ENCODE measurements at places on chromosomes 11 and 22.

DNA sequence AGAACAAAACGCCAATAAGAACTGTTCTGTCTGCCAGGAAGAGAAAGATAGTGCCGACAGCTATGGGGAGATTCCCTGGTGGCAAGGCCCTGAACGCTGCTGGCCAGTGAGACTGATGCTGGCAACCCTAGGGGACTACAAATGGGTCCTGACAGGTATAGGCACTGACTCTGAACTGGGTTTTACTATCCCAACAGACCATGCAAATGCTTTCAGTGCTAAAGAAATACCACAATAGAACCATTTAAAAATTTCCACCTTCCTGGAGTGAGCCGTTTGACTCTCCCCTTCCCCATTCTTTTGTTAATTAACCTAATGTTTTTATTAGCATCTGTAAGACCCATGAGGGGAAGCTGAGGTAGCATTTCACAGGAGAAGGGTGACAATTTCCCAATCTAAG lies 25.7 kb downstream of the USP28 start:
- DNase-seq = no peak

DNA sequence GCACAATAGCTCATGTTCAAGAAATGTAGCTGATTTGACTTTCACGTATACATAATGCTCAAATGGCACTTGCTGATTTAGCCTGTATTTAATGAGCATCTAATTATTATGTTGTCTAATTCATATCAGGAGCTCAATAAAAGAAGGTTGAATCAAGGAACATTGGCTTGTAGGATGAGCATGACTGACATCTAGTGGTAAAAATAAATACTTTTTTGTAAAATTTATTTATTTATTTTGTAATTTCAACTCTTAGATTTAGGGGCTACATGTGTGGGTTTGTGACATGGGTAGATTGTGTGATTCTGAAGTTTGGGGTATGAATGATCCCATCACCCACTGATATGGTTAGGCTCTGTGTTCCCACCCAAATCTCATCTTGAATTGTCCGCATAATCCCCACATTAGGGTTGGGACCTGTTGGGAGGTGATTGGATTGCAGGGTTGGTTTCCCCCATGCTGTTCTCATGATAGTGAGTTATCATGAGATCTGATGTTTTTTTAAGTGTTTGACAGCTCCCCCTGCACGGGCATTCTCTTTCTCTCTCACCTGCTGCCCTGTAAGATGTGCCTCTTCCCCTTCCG lies 1.7 kb upstream of the OR52E5 start:
- DNase-seq = no peak

GRCh38 chr22:48941903-48942575 lies 885.6 kb downstream of the BRD1 start:
- DNase-seq = no peak

- no peak for DNase-seq
Measured at GRCh38 chr11:100419518-100419917, 267.6 kb upstream of the ARHGAP42 start.

GRCh38 chr11:47372422-47372821 lies 5.9 kb downstream of the SPI1 start:
- no peak for DNase-seq

GRCh38 chr22:36644333-36644757 lies 59.2 kb downstream of the CACNG2 start:
- peak; percentile 6 for DNase-seq
